ENCODE measurements at places on chromosomes 11 and 22. TPM values are rescaled to one million over a fixed set of nuclear protein-coding genes. Genes with fewer than 3 reads are reported as not detected.

Gene TMPRSS13
- not detected for polyA plus RNA-seq

Gene ACTN3
- not detected for polyA plus RNA-seq

Gene IGHMBP2
- 2.3 TPM for polyA plus RNA-seq

Gene RTN3
- polyA plus RNA-seq, result 24.2 TPM

Gene PGA5
- not detected for polyA plus RNA-seq

Gene ARHGAP20
- 52.8 TPM for polyA plus RNA-seq

Gene MYRF
- not detected for polyA plus RNA-seq

Gene IPO7
- polyA plus RNA-seq, result 34.3 TPM

Gene ANGPTL5
- 0.42 TPM for polyA plus RNA-seq

Gene ZNF74
- polyA plus RNA-seq, result 0.75 TPM

Gene SGSM1
- polyA plus RNA-seq, result 0.84 TPM

Gene HYLS1
- polyA plus RNA-seq, result 15.8 TPM

Gene CALCA
- polyA plus RNA-seq, result not detected

Gene ANKK1
- not detected for polyA plus RNA-seq

Gene CAPN5
- 0.85 TPM for polyA plus RNA-seq

Gene PGR
- not detected for polyA plus RNA-seq

Gene MEI1
- polyA plus RNA-seq, result 7.7 TPM

Gene ST14
- not detected for polyA plus RNA-seq

Gene MPZL2
- polyA plus RNA-seq, result not detected

Gene TUBGCP6
- polyA plus RNA-seq, result 3.3 TPM

Gene SCGB1A1
- polyA plus RNA-seq, result not detected

Gene GAB4
- polyA plus RNA-seq, result not detected

Gene PDGFD
- 1.2 TPM for polyA plus RNA-seq

Gene TPBGL
- 1.0 TPM for polyA plus RNA-seq

All from Purkinje cell (primary cell).